ENCODE measurements at places on chromosomes 2 and 18.

GRCh38 chr18:27752944-27753343 is 424.0 kb downstream of the CDH2 start:
- no peak for DNase-seq

- no peak for DNase-seq
These were observed 48.7 kb downstream of the FMNL2 start for GRCh38 chr2:152383702-152384101.

- no peak for DNase-seq
These were observed 44.4 kb downstream of the SCRN3 start for GRCh38 chr2:174439950-174440349.

- DNase-seq: no peak
These were observed 128.2 kb upstream of the DNAJC10 start for GRCh38 chr2:182587831-182588230.

GRCh38 chr2:51681854-51682253 is 649.9 kb upstream of the NRXN1 start:
- DNase-seq: no peak

- DNase-seq: no peak
These were observed 82.7 kb downstream of the SH3BP4 start for GRCh38 chr2:235034265-235035118.

GRCh38 chr2:222434204-222434603 is 9.9 kb downstream of the SGPP2 start:
- DNase-seq: no peak

- no peak for DNase-seq
These were observed 167.2 kb upstream of the MGAT5 start for GRCh38 chr2:134086594-134087219.

GRCh38 chr18:7259475-7259874 is 28.6 kb downstream of the LRRC30 start:
- no peak for DNase-seq

DNA sequence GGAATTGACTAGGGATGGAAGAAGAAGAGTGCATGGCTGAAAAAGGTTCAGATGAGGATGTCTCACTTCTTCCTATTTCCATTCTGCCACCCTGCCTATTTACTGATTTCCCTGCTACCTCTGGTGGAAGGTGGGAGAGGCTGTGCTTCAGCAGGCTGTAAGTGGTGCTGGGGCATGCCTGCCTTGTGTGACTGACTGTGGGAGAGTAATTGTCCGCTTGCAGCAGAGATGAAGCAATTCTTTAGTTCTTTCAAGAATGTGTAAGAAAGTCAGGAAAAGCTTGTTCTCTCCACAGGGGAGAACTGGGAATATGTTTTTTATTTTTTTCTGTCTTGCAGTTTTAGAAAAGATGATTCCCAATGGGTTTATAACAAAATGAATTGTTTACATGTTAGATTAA is 72.5 kb upstream of the NYAP2 start:
- no peak for DNase-seq

- DNase-seq: no peak
These were observed 3.4 kb downstream of the SCTR start for GRCh38 chr2:119520696-119521432.

DNA sequence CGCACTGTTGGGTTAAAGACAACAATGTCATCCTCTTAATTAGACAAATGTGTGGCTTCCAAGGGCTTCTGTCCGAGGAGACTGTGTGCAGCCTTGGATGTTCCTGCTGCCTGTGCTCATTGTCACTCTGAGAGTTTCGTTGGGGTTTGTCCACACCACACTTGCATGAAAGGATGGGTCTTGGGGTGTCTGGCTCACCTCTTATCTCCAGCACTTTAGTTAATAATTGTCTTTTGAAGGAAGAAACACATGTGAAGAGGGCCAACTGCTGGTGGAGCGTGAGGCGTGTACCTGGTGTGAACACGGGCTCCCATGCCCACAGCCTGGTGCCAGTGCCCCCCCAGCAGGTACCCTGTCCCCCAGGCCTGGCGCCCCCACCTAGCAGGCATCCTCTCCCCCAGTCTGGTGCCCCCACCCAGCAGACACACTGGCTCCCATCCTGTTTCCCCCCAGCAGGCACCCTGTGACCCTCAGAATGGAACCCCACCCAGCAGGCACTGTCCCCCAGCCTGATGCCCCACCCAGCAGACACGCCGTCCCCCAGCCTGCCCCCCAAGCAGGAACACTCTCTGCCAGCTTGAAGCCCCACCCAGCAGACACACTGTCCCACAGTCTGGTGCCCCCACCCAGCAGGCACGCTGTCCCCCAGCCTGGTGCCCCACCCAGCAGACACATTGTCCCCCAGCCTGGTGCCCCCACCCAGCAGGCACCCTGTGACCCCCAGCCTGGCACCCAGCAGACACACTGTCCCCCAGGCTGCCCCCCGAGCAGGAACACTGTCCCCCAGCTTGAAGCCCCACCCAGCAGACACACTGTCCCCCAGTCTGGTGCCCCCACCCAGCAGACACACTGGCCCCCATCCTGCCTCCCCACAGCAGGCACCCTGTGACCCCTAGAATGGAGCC is 96.3 kb upstream of the TMEM18 start:
- DNase-seq: no peak

All from stimulated activated CD4-positive, alpha-beta T cell treated with anti-CD3 and anti-CD28 coated beads, Interleukin-1b, Interleukin-23, amount 100 ng/mL, for 48 hours (primary cell).